Hematopoietic multipotent progenitor cell treated with erythropoietin and hydrocortisone succinate and interleukin-3 and kit ligand, for 6 days (in vitro differentiated cells): ENCODE measurements at places on chromosomes 5 and 9.

- no peak for DNase-seq
Observed at GRCh38 chr5:148897842-148898241, 71.4 kb downstream of the ADRB2 start.

DNA sequence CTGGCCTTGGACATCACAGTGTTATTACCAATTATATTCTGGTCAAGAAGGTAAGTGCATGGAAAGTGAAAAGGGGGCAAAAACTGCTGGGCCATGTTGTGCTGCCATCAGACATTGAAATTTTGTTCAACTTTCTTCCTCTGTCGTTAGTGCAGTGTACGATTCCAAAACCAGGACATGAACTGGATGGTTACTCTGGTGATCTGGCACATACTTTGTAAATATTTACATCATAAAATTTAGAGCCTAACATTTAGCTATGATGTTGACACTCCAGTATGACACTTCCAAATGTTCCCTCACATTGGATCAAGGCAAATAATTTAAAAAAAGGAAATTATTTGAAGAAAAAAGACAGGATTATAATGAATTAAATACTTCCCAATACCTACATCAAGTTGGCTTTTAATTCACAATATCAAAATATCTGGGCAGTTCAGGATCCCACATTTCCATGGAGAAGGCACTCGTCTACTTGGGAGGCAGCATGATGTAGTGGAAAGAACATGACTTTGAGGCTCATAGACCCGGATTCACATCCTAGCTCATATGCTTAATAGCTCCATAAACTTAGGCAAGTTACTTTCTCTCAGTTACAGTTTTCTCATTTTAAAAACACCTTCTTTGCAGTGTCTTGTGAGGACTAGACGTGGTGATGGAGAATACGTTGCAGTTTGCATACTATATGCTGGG is 342.5 kb upstream of the MPDZ start:
- DNase-seq: no peak

DNA sequence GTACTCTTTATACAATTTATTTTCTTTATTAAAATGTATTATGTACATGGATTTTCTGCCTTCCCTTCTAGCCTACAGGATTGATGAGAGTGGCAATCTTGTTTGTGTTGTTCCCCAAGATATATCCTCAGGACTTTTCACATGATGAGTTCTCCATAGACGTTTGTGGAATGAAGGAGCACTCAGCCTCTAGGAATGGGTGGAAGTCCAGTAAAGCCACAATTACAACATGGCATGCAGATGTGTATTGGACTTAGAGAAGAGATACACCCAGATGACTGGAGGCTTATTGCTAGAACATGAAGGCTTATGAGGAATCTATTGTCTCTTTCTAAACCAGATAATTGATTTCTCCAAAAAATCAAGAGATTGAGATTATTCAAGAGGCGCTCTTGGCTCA is 8.2 kb upstream of the DOCK2 start:
- DNase-seq: no peak

GRCh38 chr9:92406477-92406876 is 2.1 kb upstream of the OGN start:
- DNase-seq: peak; percentile 67

GRCh38 chr5:17255471-17256021 is 38.1 kb downstream of the BASP1 start:
- DNase-seq: peak; percentile 67

GRCh38 chr5:57402348-57402747 is 80.3 kb downstream of the ACTBL2 start:
- no peak for DNase-seq

DNA sequence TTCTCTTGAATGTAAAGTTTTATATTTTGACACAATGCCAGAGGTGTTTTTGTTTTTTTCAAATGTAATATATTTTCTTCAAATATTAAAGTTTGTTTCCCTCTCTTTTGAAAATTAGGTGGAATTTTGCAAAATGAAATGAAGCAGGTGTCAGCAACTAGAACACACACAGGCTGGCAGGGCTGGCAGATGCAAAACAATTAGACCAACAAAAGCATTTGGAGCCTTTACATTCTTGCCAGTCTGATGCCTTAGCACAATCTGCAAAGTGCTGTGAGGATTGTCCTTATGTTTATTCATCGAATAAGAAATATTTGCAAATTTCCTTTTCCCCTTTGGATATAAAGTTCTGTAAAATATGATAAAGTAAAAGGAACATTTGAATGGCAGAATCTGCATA is 1063.9 kb downstream of the CDH9 start:
- no peak for DNase-seq
